Stimulated activated CD4-positive, alpha-beta T cell treated with anti-CD3 and anti-CD28 coated beads, Interleukin-2, amount 100 ng/mL, for 24 hours (primary cell): ENCODE measurements at places on chromosomes 2 and 18.
A peak's percentile ranks its signal among the peaks of the same experiment; 100 is the strongest.

DNA sequence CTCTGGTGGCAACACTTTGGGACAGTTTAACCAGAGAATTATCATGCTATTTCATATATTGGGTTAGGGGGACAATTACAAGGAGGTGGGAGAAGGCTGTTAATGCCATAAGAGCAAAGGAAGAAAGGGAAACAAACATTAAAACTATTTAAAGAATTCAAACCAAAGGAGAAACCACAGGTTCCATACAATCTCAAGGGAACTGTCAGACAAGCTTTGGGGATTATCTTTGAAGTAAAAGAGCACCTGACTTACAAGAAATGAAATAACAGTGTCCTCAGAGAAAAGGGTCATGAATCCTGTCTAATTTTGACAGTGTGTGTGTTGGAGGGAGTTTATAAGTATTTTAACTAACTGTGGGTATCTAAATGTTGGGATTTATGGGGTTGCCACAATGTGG is 44.4 kb downstream of the CERS6 start:
- DNase-seq: no peak

DNA sequence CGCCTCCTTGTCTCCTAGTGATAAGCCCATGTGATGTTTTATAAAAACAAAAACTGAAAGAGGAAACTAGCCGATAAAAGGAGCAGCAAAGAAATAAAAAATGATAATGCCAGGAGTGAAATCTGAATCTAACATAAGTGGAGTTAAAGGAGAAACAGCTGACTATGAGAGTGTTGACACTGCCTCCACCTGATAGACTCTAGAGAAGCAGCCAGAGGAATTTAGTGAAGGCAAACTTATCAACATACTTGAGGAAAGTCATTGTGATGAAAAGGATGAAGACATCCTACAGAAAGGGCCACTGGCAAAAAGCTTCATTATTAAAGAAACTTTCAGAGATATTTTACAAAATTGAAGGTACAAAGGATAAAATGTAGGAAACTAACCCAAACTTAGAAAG is 1.9 kb downstream of the M1AP start:
- no peak for DNase-seq

GRCh38 chr2:216017365-216017764 is 4.0 kb upstream of the MREG start:
- peak; percentile 35 for DNase-seq

GRCh38 chr2:46275995-46276394 is 21.2 kb upstream of the EPAS1 start:
- DNase-seq: no peak

DNA sequence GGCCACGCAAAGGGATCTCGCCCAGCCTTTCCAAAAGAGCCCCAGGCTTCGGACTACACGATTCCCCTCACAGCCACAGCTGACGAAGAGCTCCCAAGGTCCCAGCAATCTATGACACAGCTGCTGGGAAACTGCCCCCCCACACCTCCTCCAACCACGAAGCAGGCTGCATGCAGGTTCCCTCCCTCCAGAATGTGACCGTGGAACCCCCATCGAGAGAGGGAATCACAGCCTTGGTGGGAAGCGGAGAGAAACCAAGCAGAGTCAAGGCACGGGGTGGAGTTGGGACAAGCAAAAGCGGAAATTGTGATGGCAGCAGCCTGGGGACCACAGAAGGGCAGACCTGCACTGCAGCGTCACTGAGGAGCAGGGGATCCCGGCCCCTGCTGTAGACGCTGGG is 50.3 kb downstream of the KCNF1 start:
- no peak for DNase-seq

GRCh38 chr18:63336366-63337099 is 17.0 kb upstream of the BCL2 start:
- no peak for DNase-seq

DNA sequence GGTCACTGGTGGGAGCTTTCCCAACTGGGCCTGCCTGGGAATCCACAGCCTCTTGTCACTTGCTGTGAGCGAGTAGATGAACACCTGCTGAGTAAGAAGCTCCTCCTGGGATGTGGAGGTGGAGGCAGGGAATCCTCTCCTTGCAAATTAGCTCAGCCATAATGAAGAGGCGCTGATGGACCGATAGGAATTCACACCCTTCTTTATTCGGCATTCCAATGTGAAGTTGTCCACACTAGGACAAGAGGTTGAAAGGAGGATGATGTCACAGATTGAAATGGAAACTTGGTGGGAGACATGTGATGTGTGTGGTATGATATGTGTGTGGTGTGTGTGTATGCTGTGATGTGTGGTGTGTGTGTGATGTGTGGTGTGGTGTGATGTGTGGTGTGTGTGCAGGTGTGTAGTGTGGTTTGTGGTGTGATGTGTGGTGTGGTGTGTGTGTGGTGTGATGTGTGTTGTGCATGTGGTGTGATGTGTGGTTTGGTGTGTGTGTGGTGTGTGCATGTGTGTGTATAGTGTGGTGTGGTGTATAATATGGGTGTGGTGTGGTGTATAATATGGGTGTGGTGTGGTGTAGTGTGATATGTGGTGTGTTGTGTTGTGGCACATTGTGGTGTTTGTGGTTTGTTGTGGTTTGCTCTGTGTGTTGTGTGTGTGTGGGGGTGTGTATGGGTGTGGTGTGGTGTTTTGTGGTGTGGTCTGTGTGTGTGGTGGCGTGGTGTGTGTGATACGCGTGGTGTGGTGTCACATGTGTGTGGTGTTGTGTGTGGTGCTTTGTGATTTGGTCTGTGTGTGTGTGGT is 216.4 kb downstream of the BCL2 start:
- no peak for DNase-seq

GRCh38 chr18:52341608-52342381 is 1.8 kb downstream of the DCC start:
- DNase-seq: no peak

DNA sequence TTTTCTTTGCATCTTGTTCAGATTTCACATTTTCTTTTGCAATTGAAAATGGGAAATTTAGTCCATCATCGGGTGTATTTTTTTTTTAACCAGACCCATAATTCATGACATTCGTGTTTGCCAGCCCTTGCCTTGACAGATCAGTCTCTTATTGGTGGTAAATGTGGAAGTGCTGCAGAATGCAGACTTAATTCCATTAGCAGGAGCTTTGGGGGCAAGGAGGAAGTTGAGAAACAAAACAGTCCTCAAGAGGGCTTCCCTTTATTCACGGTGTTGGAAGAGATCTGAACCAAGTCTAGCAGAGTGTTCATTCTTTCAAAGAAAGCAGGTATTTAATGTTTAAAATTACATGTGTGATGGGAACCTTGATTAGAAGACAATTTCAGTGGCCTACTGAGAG is 16.6 kb upstream of the RPE start:
- no peak for DNase-seq

DNA sequence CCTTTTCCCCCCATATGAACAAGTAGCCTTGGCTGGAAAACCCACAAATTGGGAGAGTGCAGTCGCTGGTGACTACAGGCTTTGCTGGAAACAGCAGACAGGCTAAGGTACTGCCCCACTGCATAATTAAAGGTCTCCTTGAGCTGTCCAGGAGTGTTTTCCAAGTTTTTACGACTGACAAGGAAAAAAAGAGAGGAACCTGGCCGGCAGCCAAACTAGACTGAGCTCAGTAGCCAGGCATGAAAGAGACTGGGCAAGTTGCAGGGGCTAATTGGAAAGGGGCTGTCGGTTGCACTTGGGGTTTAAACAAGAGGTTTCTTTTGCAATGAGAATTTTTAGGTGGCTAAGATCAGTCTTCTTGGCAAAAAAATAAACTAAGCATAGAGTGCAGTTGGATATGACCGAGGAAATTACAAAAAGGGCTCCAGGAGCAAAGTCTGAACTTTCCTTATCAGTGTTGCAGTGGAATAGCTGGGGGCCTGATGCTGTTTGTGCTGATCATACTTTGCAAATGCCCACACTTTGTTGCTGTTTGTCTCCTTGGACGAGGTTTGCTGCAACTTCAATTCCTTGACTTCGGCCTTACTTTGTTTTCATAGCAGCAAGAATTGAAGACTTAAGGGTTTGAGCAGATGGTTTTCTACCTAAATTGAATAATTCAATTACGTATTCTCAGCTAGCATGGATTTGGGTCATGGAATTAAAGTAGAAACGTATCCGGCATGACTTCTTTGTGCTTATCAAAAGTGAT is 2.1 kb downstream of the GULP1 start:
- DNase-seq: no peak

GRCh38 chr2:234249873-234250272 is 199.4 kb downstream of the SPP2 start:
- DNase-seq: no peak

- no peak for DNase-seq
Measured at GRCh38 chr2:134628453-134628852, 90.3 kb downstream of the TMEM163 start.

DNA sequence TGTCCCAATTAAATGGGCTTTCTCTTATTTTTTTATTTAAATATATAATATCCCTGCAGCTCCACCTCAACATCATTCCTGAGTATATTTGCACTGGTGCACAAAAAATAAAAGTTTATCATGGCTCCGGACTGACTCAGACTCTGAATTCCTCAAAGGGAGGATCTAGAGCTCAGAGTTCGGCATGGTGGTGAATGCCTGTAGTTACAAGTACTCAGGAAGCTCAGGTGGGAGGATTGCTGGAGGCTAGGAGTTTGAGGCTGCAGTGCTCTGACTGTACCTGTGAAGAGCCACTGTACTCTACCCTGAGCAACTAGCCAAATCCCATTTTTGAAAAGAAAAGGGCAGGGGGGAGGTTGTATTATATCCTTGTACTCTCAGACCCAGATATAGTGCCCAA is 52.8 kb upstream of the NRXN1 start:
- no peak for DNase-seq

DNA sequence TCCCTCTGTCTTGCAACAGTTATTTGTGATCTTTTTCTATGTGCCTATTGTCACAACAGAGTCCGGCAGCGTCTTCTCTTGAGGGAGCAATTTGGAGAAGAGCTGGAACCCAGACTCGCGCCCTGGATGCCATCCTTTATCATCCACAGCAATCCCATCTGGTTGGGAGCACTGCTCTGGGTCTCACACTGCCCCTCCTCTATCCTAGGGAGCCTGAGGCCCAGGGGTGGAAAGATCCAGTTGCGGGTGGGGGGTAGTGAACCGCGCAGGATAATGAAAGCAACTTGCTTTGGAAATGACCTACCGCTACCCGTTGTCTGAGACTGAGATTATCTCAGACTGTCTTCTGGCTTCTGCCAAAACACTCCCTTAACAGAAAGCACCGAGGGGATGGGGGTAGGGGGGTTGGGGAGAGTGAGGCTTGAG is 713 bp downstream of the WBP1 start:
- no peak for DNase-seq

DNA sequence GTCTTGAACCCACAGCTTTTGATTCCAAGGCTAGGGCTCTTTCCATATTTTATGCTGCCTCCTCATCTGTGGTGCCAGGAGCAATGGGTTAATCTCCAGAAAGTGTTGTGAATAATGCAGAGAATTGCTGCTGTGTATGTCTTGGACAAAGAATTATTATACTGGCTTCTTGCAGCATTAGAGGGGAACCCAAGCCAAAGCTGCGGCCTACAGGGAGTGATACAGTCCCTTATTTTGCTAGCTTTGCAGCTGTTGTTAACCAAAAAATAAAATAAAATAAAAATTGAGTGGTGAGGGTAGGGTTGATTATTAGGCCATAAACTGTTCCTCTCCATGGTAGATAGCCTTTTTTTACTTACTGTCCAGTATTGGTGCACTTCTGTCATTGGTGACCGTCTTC is 16.7 kb downstream of the WIPF1 start:
- DNase-seq: no peak

GRCh38 chr2:69512446-69512845 is 75.2 kb upstream of the NFU1 start:
- no peak for DNase-seq

DNA sequence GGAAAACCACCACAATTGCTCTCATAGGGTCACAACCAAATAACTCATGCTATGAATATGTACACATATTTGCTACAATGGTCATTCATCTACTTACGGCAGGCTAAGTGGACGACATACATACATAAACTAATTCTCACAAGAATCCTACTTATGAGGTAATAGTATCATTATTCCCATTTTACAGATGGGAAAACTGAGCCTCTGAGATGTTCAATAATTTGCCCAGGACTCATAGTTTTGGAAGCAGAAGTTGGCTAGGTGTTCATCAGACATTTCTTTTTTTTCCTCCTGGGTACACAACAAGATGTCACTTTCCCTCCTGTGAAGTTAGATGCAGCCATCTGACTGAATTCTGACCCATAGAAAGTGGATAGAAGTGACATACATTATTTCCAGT is 89.0 kb upstream of the PKDCC start:
- DNase-seq: no peak

DNA sequence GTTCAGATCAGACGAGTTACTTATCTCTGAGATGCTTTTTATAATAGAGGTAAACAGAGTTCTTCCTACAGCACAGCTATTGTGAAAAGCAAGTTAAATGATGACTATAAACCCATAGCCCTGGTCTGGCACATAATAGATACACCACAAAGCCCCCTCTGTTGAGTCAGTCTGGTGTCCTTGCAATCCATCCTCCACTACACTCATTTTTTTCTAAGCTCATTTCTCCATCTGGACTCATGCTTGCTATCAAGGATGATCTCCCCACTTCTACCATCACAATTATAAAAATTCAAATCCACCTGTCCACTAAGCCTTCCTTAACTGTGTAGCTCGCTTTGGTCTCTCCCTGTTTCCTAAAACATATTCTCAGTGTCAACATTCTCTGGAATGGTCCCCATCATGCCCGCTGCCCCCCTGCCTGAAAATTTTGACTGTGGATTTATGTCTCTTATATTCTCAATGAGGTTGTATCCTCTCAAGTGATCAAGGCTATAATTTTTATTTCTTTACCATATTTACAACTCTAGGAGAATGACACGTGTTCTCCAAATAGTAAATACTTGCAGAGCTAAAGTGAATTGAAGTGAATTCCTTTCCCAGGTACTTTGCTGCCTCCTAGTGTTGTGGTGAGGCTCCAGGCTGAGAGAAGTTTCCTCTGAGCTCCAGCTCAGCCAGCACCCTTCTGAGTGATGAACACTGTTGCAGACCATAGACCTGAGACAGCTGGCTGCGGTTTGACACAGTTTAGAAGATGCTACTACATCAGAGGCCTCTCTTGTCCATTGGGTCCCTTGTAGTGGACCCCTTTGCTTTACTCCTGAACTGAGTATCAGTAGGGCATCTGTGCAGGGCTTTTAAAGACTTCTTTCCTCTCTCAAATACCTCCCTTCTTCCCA is 108.7 kb downstream of the DPP10 start:
- peak; percentile 23 for DNase-seq

GRCh38 chr2:57075226-57075625 is 891.4 kb downstream of the CCDC85A start:
- DNase-seq: no peak

DNA sequence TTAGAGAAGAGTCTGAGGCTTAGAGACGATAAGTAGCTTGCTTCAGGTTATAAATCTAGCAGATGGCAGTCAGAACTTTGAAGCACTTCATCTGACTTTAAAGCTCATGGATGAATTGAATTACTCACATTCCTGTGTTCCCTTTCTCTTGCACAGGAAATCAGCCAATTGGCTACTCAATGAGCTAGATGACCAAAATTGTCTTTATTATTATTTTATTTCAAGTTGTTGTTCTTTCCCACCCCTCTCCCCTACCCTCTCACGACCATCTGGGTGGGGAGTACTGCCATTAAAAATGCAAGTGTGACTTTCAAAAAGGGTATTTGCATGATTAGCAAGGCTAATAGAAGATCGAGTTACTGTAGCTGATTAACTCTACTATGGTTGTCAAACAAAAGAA is 491.1 kb downstream of the NR4A2 start:
- no peak for DNase-seq

GRCh38 chr18:10895976-10896375 is 253.4 kb downstream of the PIEZO2 start:
- DNase-seq: no peak

GRCh38 chr2:118837067-118837466 is 10.4 kb downstream of the EN1 start:
- DNase-seq: no peak

GRCh38 chr2:240573071-240573515 is 4.8 kb downstream of the RNPEPL1 start:
- DNase-seq: no peak
